ENCODE measurements at places on chromosomes 5 and 9.
A peak's percentile ranks its signal among the peaks of the same experiment; 100 is the strongest.

GRCh38 chr9:83284746-83285145, 221.8 kb upstream of the RASEF start:
- no peak for DNase-seq

- no peak for DNase-seq
Measured at GRCh38 chr9:117205806-117206205, 209.1 kb downstream of the ASTN2 start.

- DNase-seq: no peak
Measured at GRCh38 chr5:81297531-81297930, 3.9 kb upstream of the ZCCHC9 start.

DNA sequence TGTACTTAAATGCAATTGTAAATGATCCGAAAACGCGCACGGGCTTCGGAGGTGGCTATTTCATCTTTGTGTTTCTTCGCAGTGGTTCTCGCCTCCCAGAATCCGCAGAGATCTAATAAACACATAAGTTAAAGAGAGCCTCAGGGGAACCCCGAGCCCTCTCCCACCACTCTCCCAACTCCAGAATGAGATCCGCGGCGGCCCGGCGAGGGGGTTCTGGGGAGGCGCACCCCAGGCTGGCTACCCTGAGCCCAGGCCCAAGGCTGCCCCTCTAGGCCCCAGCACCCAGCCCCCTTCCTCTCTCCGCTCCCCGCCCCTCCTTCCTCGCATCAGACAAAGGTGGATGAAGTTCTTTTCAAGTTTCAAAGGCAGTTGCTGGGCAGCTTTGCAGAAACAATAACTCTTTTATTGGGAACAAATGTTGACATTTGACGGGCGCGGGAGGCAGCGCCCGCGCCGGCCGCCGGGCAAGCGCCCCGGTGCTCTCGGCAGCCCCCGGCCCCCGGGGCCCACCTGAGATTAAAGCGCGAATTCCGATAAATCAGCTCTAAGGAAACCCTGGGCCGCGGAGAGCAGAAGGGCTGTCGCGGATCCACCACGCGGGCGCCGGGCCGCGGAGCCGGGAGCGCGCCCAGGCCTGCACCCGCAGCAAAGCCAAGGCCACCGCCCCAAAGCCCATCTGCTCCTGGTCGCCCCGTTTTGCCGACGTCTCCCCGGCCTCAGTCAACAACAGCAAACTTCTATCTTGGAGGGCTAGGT, 8.4 kb downstream of the IRX2 start:
- peak; percentile 4 for DNase-seq

DNA sequence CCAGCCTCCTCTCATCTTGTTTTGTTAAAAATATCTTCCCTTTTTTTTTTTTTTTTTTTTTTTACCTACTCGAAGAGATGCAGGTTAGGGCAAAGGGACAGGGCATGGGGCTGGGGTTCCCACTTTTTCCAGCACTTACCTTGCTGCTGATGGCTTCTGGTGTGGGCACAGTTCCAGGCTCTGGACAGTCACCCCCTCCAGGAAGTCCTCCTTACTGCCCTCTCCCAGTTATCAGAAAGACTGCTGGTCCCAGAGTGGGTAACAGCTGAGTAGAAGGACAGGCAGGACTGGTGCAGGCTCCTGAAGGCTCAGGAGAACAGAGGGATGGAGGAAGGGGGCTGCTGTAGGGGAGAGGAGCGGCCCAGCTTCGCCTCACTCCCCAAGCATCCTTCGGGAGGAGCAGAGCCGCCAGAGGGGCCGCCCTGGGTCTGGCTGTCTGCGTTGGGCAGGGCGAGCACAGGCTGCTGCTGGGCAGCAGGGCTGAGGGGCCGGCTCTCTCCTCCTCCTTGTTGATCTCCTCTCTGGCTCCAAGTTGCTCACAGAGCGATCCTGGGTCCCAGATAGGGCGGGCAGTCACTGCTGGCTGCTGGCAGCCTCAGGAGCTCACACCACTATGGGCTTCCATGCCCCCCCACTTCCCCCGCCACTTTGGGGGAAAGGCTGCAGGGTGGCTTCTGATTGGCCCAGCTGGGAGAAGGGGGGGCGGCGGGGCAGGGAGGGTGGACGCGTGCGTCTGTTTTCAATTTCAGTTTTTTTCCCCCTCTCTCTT, at the start of gene PDGFRB:
PDGFRB (minus strand) TSS at position 588 of the 769 bp plus-strand sequence. CDS start 18,798 bp downstream, outside the sequence.
- no peak for DNase-seq

DNA sequence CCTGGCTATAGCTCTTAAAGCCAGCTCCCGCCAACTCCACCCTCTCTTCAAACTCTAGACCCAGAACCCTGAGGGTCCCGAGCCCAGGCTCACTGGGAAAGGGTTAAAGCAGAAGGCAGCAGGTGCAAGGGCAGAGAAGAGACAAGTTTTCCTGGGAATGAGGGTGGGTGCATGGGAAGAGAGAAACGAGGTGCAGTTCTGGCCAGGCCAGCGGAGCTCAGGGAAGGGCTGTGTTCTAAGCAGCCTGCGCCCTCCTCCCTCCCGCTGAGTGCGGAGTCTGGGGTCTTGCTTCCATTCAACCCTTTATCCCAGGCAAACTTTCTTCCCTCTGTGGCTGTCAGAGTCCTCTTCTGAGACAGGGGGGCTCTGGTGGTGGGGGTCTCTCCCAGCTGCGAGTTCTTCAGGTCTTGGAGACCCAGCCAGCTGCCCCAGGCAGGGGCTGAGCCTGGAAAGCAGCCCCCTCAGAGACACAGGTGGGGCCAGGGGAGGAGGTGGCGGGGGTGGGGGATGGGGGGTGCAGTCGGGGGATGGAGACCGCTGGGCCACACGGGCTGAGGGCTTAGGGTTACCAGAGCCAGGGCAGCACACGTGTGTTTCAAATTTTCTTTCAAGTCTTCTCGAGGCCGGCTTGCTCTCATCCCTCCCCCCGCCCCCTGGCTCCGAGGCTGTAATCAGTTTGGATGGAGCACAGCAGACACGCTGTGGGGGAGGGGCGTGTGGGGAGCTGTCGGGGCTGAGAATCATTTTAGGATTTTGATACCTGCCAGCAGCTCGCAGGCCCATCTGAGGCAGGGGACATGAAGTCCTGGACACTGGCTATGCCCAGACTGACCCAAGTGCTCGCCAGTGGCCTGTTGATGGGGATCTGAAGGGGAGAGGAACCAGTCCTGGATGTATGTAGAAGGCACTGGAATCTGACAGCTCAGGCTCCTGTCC, 169.6 kb upstream of the SMIM23 start:
- DNase-seq: peak; percentile 19

- DNase-seq: no peak
Measured at GRCh38 chr9:93776873-93777272, 178.3 kb downstream of the BARX1 start.

GRCh38 chr5:17995997-17996396, 361.7 kb downstream of the TAF11L14 start:
- no peak for DNase-seq

GRCh38 chr5:59460368-59461153, 433.0 kb downstream of the PDE4D start:
- DNase-seq: peak; percentile 56

DNA sequence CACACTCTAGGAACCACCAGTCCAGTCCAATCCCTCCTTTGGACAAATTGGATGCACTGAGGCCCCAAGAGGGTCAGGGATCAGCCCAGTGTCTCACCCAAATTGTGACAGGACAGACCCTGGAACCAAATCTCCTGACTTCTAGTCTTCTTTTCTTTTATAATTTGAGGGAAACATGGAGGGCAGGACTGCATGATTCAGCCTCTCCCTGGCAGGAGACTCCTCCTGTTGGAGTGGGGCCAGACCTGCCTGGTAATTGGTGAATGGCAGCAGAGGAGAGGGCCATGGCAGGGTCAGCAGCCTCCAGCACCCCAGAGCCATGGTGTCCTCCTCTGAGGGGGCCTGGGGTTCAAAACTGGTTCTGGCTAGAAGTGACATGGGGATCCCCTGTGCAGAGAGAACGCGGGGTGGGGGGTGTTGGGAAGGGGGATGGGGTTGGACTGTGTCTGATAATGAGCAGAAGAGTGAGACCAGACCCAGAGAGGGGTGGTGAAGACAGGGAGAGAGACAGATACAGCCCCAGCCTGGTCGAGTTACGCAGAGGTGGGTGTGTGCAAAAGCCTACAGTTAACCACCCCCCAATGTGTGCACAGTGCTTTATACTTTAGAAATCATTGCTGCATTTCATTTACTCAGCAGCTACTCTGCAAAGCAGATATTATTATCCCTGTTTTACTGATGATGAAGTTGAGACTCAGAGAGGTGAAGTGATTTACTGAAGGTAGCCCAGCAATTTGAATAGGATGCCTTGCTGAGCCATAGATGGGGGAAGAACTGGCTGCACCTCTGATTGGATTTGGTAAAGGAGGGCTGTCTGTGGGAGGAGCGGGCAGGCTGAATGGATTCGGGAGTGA, 3.8 kb upstream of the SYNPO start:
- DNase-seq: no peak

DNA sequence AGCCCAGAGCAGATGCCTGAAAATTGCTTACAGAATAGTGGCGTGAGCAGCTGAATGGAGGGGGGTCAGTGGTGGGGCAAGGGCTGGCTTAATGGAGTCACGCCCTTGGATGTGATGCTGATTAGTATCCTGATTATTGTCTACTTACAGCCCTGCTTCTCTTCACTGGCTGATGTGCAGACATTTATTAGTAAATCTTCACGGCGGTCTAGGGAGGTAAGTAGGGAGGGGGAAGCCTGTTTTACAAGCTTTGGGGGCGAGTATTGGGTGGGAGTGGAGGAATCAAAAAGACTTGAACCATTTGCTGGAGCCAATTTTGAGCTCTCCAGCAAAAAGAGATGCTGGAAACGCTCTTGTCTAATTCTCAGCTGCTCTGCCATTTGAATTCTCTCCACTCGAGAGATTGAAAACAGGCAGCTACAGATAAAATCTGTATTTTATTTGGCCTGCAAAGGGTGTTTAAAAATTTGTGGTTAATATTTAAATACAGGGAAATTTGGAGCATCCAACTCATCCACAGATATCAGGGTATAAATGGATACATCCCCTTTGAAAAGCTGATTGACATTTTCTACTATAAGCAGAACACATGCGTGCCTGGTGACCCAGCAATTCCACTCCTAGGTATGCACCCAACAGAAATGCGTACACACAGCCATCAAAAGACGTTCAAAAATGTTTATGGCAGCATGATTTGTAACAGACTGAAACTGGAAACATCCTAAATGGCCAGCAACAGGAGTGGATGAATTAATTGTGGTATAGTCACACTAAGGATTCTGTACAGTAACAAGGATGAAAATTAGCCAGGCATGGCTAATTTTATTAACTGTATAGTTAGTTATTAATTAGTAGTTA, 19.5 kb upstream of the ALDH1B1 start:
- DNase-seq: no peak

DNA sequence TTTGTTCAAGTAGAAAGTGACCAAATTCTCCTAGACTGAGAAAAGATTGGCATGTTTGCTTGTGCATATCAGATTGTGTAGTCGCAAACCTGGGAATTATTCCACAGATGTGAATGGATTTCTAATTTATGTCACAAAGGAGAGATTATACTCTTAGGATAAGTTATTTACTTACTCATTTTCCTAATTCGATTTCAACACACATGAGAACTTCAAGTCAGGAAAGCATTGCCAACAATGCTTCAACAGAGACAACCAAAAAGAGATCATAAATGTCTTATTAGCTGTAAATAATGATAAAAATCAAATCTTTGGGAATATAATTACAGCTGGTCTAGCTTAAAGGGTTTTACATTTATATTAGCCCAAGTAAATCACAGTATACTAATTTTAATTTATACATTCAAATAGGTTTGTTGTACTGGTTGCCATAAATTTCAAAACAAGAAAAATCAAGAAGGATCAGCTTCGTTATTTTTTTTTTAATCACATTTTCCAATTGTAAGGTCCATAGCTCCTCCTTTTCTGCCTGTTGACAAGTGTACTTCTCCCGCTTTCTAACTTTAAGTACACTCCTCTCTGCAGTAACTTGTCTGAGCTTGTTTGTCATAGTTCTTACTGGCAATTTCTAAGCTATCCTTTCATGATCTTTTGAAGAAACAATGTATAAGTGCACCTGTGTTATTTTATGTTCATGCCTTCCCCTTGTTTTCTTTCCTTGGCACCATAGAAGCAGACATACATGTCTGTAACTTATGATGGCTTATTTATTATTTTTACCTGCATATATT, 246.6 kb downstream of the DEPDC1B start:
- DNase-seq: no peak

GRCh38 chr9:14752271-14752670, 29.7 kb upstream of the CER1 start:
- peak; percentile 29 for DNase-seq

DNA sequence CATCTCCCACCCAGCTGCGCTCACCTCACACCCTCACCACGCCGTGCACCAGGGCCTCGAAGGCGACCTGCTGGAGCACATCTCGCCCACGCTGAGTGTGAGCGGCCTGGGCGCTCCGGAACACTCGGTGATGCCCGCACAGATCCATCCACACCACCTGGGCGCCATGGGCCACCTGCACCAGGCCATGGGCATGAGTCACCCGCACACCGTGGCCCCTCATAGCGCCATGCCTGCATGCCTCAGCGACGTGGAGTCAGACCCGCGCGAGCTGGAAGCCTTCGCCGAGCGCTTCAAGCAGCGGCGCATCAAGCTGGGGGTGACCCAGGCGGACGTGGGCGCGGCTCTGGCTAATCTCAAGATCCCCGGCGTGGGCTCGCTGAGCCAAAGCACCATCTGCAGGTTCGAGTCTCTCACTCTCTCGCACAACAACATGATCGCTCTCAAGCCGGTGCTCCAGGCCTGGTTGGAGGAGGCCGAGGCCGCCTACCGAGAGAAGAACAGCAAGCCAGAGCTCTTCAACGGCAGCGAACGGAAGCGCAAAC, 1.1 kb downstream of the POU4F3 start:
- DNase-seq: peak; percentile 62

DNA sequence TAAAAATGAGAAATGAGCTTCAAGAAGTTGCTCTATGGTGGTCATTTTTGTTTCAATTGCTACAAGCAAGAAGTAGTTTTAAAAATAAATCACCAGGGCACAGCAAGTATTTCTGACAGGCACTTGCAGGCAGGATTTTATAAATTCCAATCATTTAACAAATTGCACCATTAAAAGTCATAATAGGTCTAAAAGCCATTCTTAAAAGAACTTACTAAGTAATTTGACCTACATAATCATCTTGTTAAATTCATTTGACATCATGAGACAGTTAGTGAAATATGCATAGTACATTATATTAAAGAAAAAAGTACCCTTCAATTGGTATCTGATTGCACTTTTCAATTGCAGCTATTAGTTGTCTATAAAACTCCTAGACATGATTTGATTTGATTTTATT, 31.0 kb downstream of the TLX3 start:
- DNase-seq: no peak

- DNase-seq: no peak
Measured at GRCh38 chr5:159786901-159787691, 129.2 kb upstream of the ADRA1B start.

- DNase-seq: no peak
Measured at GRCh38 chr5:154484393-154485095, 6.5 kb upstream of the HAND1 start.

- DNase-seq: no peak
Measured at GRCh38 chr5:167773668-167774301, 517.7 kb upstream of the WWC1 start.

DNA sequence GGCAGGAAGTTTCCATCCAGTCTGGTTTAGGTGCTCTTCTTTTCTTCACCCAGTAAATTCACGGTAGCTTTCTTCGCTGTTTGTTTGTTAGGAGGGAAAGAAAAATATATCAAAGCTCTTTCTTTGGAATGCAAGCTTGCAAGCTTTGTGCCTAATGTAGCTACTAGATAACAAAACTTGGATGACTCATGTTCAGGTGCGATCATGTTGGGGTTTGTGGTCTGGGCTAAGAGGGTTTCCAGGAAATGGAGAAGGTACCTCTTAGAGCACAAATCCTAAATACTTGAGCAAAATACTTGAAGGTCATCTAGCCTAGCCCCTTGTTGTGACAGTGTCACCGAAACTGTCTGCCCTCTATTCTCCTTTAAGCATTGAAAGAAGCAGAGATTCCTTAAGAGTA, 17.7 kb downstream of the SRP19 start:
- DNase-seq: no peak
